ENCODE measurements at places on chromosomes 1 and 21.

DNA sequence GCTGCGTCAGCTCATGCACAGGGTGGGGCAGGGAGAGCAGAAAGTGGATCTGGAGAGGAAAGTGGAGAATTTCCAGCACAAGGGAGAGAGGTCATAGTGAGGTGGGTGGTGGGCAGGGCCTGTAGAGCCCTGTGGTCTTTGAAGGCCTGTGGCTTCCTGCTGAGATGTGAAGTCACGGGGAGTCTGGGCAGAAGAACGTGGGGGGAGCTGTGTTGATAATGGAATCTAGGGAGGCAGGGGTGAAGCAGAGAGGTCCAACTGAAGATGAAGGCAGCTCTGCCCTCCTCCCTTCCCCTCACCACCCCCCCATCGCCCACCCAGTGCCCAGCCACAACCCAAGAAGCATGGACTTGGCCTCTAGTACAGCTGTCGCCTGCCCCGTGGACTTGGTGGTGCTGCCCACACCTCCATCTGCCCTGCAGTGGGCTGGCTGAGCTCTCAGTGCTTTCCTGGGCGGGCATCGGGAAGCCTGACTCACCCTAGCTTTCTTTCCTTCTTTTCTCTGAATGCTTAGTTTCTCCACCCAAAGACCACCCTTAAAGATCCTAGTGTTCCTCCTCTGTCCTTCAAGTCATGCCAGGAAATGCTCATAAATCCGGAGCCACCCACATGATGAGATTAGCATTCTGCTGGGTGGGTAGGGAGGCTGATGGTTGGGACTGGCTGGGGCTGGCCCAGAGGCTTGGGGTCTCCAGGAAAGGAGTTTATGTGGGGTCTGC lies 186.1 kb downstream of the TRABD2B start:
- no peak for DNase-seq

GRCh38 chr1:247453997-247454396 lies 3.9 kb downstream of the OR2B11 start:
- DNase-seq, result no peak

GRCh38 chr1:10996100-10996499 lies 16.4 kb upstream of the TARDBP start:
- DNase-seq, result no peak

- no peak for DNase-seq
These were observed 12.9 kb downstream of the AHDC1 start for GRCh38 chr1:27590917-27591508.

GRCh38 chr1:35447278-35447677 lies 109.9 kb downstream of the KIAA0319L start:
- no peak for DNase-seq

DNA sequence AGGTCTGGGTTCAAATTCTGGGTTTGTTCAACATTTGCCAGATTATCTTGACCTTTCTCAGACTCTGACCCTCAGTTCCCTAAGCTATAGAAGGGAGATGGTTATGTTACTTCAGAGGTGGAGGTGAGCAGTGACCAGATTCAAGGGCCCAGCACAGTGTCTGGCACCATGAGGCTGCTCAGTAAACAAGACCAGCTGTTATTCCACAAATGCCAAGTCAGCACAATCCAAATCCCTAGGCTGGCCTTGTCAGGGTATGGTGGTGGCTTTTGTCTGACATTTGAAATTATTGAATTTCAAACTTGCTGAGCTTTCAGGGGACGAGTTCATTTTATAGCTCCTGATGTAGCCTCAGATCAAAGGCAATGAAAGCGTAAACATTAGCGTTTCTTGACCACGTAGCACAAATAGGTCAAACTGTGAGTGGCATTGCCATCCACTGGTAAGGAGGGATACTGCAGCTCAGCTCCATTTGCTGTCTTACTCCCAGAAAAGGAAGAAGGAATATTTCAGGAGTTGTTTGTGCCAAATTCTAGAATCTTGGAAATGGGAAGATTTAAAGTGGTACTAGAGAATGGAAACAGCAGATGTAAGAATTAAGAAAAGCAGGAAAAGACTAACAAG lies 94.3 kb upstream of the EDN2 start:
- DNase-seq, result no peak

GRCh38 chr1:226708342-226708780 lies 30.7 kb downstream of the ITPKB start:
- DNase-seq, result no peak

GRCh38 chr1:107153014-107153413 lies 12.2 kb downstream of the NTNG1 start:
- DNase-seq, result no peak

- DNase-seq, result peak; percentile 43
These were observed 71.9 kb downstream of the ADARB1 start for GRCh38 chr21:45146306-45146705.

DNA sequence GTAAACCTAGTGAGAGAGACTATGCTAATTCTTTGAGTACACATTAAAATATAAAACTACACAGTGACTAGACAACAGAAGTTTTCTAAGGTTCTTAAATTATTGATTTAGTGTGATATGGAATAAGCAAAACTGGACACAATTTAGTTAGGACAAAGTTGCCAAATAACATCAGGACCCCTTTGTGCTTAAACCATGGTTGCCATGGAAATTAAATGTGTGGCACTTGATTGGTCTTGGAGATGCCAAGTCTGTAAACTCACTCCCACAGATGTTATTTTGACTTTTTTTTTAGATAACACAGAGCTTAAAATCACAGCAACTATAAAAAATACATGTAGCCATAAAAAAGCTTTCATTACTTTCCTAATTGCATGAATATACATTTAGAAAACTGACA lies 234.6 kb downstream of the BRINP3 start:
- no peak for DNase-seq

DNA sequence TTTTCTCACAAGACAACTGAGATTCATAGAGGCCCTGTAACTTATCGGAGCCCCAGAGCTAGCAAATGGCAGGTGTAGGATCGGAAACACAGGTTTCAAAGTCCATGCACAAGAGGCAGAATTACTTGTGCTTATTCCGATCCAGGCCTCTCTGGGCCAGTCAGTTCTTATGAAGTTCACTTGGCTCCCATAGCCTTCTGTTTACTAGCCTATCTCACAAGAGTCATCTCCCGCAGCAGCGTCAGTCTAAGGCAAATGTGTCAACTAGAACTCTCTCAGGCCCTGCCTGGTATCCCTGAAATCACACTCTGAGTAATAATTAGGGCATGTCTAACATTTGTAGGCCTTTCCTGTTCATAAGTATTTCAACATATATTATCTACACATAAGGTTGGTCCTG lies 43.3 kb downstream of the PHC2 start:
- no peak for DNase-seq

GRCh38 chr1:41467673-41468072 lies 16.8 kb downstream of the EDN2 start:
- no peak for DNase-seq

GRCh38 chr1:13762642-13763041 lies 62.7 kb downstream of the PRDM2 start:
- DNase-seq, result no peak

GRCh38 chr1:53274026-53274425 lies 35.7 kb upstream of the MAGOH start:
- no peak for DNase-seq

GRCh38 chr1:65068202-65069010 lies 79.6 kb upstream of the AK4 start:
- no peak for DNase-seq

DNA sequence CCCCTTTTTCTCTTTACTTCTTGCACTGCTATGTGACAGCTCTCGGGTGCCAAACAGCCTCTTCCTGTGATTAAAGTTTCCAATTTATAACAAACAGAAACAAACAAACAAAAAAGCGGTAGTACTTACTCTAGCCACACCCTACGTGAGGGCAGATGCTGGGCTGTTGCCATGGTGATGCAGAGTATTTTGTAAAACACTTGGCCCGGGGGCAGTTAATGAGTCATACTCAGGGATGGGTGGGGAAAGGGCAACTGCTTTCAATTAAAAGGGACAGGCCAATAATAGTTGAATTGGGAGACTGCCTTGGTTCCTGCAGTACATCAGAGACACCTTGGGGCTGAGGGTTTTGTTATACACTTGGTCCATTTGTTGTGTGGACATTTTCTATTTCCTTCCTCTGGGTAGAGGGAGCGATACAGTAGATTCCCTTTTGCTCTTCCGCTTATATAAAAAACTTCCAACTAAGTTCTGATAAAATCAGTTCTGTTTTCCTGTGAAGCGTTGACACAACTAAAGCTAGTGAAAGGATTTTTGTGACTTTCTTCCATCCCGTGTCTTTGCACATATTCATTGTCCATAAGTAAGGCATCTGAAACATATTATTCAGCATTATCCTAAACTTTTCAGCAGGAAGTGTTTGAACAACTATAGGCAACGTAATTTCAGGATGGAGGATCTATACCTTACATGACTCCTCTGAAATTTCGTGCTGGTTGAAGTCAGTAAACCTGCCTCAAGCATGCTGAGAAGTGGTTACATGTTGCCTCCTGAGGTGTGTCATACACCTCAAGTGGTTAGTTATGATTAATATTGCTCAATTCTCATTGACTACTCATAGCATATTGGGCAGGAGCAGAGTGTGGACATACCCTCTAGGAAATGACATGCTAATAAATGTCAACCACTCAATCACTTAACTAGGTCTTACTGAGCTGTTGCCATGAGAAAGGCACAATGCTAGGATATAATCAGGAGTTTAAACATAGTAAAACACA lies 36.7 kb upstream of the THEM4 start:
- DNase-seq, result peak; percentile 88

GRCh38 chr1:9086796-9087195 lies 17.4 kb upstream of the SLC2A5 start:
- peak; percentile 12 for DNase-seq

- peak; percentile 86 for DNase-seq
These were observed 20.8 kb downstream of the ATP5PO start for GRCh38 chr21:33894736-33895288.

GRCh38 chr1:222928212-222928611 lies 113.4 kb downstream of the DISP1 start:
- DNase-seq, result peak; percentile 83

DNA sequence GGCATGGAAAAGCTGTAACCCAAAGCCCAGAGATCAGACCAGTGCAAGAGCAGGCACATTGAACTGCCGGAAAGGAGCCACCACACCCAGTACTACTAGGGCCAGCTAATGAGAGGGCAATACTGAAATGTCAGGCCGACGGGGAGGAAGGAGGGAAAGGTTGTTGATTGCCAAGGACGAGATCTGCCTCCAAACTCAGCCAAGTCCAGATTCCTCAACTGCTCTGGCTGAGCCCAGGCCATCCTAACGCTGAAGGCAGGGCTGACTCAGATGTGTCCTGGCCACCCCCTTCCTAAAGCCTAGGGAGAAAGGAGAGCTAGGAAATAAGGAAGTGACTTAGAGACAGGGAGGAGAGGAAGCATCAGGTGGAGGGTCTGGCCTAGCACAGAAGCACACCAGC lies 42.1 kb upstream of the IPO9 start:
- no peak for DNase-seq

- DNase-seq, result no peak
These were observed 7.7 kb upstream of the ATP1A1 start for GRCh38 chr1:116365353-116365780.

DNA sequence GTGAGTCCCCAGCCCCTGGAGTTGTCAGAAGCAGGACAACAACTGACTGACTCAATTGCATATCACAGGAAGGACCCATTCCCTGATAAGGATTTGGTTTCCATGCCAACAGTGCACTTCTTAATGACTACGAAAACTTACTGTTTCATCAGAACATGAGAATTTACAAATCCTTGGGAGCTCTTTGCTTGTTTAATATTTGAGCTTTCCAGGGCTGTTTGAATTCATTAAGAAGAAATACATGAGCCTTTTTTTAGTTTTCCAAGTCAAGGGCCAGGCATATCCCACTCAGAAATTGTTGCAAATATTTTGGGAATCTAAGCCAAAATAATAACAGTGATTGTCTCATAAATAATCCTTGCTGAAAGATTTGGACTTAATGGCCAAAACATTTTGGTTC lies 27.2 kb upstream of the COL24A1 start:
- no peak for DNase-seq

GRCh38 chr1:86650065-86650464 lies 54.3 kb upstream of the SH3GLB1 start:
- no peak for DNase-seq

DNA sequence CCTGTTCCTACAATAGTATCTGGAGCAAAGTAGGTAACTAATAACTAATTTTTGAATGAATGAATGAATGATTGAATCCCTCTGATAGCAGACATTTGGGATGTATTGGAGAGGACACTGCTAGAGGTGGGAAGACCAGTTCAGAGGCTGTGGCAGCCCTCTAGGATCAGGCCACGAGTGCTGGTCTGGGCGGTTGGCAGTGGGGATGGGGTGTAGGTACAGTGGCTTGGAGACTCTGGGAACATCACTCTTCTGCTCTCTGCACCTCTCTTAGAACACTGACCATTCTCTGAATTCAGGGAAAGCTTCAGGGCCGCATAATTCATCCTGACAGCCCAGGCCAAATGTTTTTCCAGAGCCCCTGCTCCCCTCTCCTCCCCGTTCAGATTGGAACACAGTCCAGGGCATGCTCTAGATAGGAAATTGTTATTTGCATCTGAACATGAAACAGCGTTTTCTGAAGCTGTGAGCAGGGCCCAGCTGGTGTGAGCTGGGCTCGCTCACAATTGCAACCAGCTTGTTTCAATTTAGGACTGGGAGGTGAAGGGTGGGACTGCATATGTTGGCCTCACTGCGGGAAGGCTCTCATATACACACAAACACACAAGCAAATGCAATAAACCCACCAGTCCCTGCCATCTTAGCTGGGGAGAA lies 253.1 kb upstream of the USP24 start:
- no peak for DNase-seq

DNA sequence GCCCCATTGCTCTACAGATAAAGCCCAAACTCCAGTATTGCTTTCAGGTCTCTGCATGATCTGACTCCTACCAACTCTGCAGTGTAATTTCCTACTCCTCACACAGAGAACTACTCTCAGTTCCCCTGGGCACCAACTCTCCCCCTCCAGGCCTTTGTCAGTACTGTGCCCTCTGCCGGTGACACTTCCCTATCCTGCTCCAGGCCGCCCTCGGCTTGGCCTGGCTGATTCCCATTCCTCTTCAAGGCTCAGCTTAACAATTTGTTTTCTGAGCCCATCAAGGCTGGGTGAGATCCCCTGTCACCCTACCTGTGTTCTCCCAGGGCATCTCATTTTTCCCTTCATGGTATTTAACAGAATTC lies 2.6 kb downstream of the SLAMF8 start:
- DNase-seq, result no peak

DNA sequence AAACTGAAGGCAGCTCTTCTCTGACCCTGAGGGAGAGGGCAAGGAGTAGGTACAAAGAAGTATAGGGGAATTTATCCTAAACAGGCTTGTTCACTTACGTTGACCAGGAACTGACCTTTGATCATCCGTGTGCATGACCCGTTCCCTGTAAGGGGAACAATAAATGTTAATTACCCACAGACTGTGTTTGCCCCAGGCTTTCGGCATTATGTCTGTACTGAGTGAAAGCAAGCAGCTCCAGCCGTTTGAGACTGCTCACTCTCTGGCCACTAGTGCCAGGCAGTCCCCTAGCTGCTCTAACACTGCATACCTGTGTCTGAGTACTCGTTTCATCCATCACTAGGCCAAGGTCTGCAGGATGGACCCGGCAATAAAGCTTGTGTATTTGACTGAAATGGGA lies 1365.3 kb downstream of the NCAM2 start:
- DNase-seq, result no peak

Measured in cardiac septum (tissue), 1 donor.